ENCODE measurements at places on chromosomes 6 and 20.

DNA sequence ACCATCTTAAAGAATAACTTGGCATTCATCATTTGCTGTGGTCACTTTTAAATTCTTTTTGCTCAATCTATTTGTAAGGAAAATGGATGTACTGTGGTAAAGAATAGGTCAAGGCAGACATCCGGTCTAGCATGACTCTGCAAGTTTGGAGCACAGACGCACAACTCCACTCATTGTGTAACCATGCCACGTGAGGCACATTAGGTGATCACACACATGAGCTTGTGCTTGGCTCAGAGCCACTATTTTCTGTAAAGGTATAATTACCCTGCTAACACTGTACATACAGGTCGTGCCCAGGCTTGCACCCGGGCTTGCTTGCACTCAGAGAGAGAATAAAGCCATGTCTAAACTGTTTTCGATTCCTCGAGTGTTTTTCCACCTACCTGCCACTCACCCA, 1289.1 kb upstream of the ADGRB3 start:
- no peak for DNase-seq

DNA sequence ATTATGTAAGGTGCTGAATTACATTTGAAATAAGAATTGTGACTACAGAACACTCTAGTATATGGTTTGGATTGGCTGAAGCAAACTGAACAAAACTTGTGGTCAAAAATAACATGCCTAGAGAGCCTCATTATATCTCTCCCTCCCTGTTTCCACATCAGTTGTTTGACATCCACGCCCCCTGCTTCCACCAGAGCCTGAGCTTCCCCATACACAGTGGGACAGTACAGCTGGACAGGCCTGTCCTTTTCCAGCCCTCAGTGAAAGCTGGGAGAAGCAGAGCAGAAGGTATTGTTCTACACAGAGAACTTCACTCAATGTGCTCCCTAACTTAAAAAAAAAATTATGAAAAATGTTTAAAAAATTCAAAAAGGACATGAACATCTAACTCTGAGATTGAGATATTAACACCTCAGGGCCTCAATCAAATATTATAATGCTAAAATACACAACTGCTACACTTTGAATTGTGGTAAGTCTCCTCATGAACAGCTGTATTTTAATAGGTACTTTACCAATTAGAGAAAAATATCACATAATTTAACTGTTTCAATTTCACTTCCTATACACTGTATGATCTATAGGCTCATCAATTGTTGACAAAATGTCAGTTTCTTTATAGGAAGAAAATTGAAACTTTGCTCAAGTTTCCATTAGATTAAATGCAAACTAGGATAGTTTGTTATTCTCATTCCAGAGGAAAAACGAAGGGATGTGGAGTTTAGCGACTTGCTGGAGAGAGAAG, 44.9 kb upstream of the SCML4 start:
- no peak for DNase-seq

DNA sequence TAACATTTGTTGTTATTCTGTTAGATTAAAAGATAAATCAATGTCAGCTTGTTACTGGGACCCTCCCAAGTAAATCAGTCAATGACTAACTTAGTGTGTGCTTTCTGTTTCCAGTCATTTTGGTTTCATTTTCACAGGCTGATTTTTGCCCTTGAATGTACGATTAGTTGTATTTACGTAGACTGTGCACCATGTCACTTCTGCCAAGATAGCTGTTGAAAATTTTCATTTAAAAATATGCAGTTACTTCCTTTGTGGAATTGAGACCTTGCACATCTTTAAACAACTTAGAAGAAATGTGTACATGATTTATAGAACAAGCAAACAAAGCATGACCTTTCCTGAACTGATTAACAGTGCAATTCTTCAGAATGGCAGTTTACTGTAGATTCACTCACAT, 944.8 kb upstream of the CITED2 start:
- DNase-seq = no peak

DNA sequence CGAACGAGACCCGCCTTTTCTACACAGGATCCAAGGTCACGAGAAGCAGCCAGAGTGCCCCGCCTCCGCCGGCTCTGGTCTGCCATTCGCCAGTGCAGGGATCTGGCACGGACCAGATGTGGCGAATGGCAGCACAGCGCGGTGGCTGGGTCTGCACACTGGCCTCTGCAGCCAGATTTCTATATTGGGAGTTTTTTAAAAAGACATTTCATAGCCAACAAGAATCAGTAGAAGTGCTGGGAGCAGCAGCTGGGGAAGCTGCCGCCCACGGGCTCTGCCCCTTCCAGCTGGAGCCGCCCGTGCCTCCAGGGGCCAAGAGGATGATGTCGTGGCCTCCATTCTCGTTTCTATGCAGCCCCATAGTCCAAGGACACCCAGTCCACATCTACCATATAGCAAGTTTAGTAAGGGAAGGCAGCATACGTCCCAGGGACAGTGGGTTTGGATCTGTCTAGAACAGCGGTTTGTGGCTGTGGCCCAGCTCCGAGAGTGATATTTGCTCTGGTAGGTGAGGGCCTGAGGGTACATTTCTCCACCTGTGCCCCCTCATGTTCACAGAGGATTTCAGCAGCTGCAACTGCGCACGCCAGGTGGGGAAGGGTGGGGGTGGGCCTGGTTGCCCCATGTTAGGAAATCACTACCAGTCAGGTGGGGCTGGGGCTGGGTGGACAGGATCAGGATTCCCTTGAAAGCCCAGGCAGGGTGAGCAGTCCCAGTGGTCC, 333.7 kb downstream of the ZFAND3 start:
- DNase-seq = no peak
